ENCODE measurements at places on chromosomes 2 and 18.

- DNase-seq = no peak
These were observed 12.5 kb downstream of the KLHL29 start for GRCh38 chr2:23397478-23397877.

- DNase-seq = no peak
These were observed 4.1 kb downstream of the RAPGEF4 start for GRCh38 chr2:172739661-172740266.

DNA sequence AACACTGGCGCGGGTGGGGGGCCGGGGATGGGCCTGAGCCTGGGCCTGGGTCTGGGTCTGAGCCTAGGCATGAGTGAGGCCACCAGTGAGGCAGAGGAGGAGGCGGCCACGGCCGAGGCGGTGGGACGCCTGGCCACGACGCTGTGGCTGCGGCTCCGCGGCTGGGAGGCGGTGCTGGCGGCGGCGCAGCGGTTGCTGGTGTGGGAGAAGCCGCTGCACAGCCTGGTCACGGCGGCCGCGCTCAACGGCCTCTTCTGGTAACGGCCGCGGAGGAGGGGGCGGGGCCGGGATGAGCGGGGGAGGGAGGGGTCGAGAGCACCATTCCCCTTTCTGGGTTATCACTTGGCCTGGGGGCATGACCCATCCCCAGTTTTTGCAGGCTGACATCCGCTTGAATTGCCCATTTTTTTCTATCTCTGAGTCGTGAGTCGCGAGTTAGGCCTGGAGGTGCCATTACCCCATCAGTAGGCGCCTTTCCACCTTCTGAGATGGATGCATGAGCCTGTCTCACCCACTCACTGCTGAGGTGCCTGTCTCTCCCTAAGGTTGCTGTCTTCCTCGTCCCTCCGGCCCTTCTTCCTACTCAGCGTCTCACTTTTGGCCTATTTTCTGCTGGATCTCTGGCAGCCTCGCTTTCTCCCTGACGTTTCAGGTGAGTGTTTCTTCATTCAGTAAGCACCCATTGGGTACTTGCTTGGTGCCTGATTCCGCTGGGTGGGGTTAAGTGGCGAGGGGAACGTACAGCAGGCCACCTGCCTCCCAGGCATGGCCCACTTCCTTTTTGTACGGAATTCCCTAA lies 501 bp downstream of the RETREG2 start:
- DNase-seq = no peak

GRCh38 chr2:158214431-158214830 lies 112.8 kb downstream of the UPP2 start:
- DNase-seq = peak; percentile 92

GRCh38 chr18:23545247-23545789 lies 41.0 kb downstream of the NPC1 start:
- no peak for DNase-seq

- DNase-seq = no peak
These were observed 71.3 kb upstream of the TCF7L1 start for GRCh38 chr2:85061896-85062295.

DNA sequence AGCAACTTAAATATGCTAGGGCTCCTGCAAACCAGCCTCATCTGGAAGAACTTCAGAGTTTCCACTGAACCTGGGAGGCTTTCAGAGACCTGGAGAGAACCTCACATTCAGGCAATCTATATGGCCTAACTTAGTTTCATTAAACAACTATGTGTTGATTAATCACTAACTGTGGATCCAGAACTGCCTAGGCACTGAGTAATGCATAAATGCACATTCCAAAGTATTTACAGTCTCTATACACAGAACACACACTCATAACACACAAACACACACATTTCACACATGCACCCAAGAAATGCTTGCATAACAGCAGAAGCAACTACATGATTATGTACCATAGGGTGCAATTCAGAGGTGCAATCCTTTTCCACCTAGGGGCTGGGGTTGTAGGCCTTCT lies 552.8 kb downstream of the BCL11A start:
- DNase-seq = no peak

DNA sequence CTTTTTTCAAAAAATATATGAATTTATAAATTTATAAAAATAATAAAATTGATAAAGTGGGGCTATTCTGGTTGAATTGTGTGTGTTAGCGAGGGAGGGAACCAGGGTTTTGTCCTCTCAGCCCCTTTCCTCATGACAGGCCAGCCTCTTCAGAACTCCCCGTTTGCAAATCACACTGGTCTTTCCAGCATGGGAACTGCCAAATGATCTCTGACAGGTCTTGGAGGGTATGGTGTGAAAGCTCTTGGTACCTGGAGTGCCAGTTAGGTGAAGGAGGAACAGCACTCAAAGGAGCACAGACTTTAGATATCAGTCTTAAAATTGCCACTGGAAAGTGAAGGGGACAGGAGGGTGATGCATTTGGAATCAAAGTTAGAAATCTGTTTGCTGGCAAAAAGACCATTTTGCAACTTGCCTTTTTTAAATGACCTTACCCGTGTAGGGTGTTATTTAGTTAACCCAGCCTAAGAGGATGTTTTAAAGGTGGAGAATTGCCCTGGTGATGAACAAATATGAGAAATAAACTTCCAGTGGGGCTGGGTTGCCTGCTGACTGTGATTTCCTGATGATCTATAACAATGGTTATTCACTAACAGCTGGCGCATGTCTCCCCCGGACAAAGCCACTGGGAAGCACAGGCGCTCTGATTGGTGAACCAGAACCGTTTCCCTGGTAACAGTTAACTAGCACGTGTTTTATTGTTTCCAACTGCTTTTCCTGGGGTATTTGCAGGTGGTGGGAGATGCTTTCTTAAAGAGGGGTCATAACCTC lies 85.3 kb upstream of the EFEMP1 start:
- no peak for DNase-seq

DNA sequence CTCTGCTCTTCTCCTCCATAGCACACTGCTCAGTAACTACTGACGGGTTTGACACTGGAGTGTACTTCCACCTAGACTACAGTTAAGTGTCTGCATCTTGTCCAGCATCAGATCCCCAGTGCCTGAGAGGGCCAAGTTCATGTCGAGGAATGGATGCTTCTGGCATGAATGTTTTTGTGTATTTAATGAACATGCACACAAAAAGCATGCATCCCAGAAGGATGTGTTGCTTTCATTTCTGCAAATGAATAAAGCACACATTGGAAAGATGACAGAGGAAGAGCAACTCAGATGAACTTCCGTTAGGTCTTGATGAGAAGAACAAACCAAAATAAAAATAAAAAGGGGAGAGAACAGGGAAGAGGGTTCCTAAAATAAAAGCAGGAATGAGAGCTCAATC lies 27.9 kb downstream of the C2orf49 start:
- no peak for DNase-seq

DNA sequence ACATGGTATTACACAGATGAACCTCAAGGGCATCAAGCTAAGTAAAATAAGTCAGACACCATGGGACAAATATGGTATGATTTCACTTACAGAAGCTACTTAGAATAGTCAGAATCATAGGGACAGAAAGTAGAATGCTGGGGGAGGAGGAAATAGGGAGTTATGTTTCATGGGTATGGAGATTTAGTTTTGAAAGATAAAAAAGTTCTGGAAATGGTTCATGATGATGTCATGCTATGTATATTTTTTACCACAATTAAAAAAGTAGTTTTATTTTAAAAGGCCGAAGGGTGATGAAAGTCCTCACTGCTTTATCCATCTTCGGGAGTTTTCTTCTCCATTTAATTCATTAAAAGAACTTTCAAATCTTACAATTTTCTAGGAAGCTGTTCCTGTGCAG lies 181.9 kb downstream of the CALCRL start:
- no peak for DNase-seq

GRCh38 chr2:19540739-19541525 lies 182.5 kb upstream of the OSR1 start:
- no peak for DNase-seq

DNA sequence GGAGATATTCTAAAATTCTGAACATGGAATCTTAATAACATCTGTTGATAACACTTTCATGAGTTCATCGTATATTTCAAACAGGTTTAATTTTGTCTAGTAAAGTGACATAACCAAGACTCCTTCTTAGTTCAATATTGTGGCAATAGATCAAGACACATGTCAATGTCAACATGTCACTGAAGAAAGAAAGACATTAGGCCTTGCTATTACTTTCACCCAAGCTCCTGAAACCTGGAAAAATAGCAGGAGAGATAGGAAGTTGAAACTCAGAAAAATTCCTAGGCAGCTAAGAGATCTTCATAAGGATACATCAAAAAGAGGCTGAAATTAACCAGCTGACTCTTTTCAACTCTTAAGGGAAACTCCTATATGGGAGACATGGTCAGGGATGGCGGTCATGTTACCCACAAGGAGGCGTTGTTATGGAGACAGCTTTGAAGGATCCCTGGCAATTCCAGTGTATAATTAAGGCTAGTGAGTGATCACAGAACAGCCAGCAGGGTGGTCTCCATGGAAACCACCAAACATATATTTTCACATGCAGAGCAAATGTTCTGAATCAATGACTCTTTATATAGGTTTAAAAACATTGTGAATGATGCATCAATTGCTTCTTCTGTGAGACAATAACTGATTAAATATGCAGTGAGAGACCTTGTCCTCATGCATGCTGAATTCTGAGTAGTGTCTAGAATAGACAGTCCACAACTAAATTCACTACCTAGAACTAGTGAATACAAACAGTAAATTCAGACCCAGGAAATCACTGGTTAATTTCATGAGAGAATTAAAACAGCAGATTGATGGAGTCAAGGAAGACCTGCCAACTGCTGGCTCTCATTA lies 115.3 kb upstream of the RIOK3 start:
- peak; percentile 11 for DNase-seq

- no peak for DNase-seq
These were observed 72.8 kb upstream of the YPEL5 start for GRCh38 chr2:30074023-30074422.

DNA sequence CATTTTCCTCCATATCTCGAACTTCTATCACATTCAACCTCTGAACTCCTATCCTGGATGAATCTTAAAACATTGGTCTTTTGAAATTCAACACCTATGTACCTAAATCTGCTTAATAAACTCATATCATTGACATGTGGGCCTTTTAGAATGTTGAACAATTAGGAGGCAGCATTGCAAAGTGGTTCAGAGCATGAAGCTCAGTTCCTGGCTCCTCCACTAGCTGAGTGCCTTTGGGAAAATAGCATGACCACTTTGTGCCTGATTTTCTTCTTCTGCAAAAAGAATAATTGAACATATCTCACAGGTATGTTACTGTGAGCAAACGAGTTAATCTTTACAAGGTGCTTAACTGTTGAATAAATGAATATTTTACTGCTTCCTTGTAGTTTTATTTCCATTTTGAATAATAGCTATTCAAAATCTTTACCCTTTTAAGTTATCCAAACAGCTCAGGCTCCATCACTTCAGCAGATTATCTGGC lies 14.3 kb upstream of the ITPRID2 start:
- DNase-seq = no peak

GRCh38 chr2:144201868-144202468 lies 318.0 kb downstream of the ZEB2 start:
- DNase-seq = no peak

GRCh38 chr2:55419233-55419678 lies 400 bp downstream of the CCDC88A start:
- DNase-seq = no peak

- DNase-seq = no peak
These were observed 24.5 kb downstream of the SIGLEC15 start for GRCh38 chr18:45850021-45850420.

DNA sequence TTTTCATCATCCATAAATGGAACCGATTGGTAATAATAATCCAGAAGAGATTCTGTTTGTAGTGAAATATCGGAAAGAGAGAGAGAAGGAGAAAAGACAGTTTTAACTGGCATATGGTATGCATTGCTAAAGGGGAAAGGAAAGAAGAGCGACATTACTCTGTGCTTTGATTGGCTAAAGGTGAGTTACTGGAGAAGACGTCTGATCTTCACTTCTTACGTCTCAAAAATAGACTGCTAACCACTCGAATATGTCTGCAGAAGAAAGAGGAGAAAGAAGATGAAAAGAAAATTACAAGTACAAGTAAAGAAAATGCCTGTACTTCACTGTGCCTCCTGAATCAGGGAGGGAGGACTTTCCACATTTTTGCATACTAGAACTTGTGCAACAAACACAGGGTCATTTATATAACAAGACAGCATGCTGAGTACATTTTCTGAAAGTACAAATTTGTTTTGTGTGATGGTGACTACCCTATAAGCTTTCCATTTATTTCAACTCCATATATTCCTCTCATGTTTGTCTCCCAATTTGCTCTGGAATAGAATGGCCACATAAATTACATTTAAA lies 787.2 kb downstream of the RNF144A start:
- no peak for DNase-seq

DNA sequence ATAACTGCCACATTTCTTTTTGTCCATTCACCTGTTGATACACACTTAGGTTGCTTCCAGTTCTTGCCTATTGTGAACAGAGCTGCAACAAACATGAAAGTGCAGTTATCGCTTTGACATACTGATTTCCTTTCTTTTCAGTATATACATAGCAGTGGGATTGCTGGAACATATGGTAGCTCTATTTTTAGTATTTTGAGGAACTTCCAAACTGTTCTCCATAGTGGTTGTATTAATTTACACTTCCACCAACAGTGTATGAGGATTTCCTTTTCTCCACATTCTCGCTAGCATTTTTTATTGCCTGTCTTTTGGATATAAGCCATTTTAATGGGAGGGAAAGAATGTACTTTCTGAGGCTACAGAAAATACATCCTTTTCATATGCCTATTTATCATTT lies 167.4 kb downstream of the GULP1 start:
- no peak for DNase-seq

GRCh38 chr18:41262688-41263087 lies 692.3 kb upstream of the PIK3C3 start:
- no peak for DNase-seq

DNA sequence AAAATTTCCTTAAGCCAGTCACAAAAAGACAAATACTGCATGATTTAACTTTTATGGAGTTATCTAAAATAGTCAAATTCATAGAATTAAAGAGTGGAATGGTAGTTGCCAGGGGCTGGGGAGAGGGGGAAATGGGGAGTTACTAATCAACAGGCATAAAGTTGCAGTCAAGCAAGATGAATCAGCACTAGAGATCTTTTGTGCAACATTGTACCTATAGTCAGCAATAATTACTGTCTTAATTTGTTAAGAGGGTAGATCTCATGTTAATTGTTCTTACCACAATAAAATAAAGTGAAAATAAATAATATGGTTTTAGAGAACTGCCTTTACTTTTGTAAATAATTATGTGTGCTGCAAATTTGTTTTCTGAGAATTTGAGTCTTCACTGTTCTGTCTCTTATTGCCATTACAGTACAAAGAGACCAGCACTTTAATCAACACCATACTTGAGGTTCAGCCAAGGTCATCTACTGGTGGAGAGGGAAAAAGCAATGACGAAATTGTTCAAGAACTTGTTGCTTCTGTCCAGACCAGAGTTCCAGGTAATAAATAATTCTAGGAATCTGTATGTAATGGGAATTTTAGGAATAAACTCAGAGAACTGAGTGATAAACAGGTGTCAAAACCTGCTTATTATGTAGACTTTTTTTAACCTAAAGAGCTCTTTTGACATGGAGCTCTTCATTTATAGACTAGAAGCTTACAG lies 75.5 kb downstream of the TRABD2A start:
- DNase-seq = no peak

- no peak for DNase-seq
These were observed 118.5 kb upstream of the ALPP start for GRCh38 chr2:232260075-232260474.

- no peak for DNase-seq
These were observed 16.6 kb downstream of the KCNG2 start for GRCh38 chr18:79814373-79814772.
